NCI-H2107 (cell line): ENCODE measurements at places on chromosomes 7 and 10.

DNA sequence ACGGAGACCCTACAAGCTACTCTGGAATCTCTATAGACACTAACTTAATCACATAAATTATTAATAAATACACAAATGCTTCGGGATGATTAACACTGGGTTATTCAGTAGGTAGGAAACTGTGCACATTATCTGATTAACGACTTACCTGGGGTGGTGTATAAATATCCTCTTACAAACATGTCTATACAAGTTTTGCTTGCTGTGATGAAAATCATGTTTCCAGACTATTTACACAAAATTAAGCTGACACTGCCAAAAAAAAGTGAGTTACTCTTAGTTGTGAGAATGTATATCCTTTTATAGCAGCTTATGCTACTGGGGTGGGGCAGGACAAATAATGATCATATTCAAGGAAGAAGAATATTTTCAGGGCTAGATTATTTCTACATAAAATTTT lies 314.6 kb downstream of the C7orf25 start:
- DNase-seq = no peak

GRCh38 chr10:32259551-32259950 lies 87.4 kb downstream of the EPC1 start:
- DNase-seq = no peak

GRCh38 chr10:33661580-33662336 lies 327.3 kb upstream of the NRP1 start:
- DNase-seq = no peak

- no peak for DNase-seq
Observed at GRCh38 chr7:26593896-26594295, 270.5 kb downstream of the SKAP2 start.

DNA sequence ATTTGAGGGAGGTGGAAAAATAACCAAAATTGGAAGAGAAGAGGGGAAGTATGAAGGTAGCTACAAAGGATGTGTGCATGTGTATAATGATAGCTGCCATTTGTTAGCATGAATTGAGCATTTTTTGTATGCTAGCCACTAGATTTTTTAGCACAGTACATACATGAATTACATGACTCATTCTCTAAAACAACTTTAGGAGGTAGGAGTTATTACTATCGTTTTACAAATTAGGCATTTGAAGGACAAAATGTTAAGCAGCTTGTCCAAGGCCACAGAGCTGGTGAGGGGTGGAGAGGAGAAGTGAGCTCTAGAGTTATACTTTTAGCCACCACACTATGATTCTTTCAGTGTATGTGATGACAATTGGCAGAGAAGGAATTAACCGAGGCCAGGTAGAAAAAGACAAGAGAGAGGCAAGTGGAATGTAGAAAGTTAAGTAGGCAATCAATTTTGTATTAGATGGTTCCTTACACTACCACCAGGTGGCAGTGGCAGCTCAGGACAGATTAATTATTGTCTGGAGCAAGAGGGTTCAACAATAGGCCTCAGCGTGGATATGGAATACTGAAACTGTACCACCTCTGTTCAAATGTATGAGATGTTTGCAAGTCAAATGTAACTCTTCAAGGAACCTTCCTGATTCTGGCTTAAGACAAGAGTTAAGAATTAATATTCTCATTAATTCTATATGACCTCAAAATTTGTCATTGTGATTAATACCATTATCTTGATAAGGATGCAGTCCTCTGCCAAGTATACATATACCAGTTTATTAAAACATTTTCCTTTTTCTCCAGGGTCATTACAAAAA lies 128.0 kb downstream of the MBL2 start:
- DNase-seq = no peak

GRCh38 chr10:111243126-111243525 lies 166.3 kb downstream of the ADRA2A start:
- no peak for DNase-seq

GRCh38 chr10:13758312-13758711 lies 171.5 kb downstream of the PRPF18 start:
- no peak for DNase-seq
